Adrenal gland (tissue), 19 donors: ENCODE measurements at places on chromosomes 1 and 21. TPM values are rescaled to one million over a fixed set of nuclear protein-coding genes. Genes with fewer than 3 reads are reported as not detected.

CELA3A gene
- not detected for polyA plus RNA-seq

S100A1 gene
- polyA plus RNA-seq: 10.9 TPM

SAMD13 gene
- 5.9 TPM for polyA plus RNA-seq

SLC6A17 gene
- polyA plus RNA-seq: 1.4 TPM

PSMG1 gene
- 27.1 TPM for polyA plus RNA-seq

CFAP45 gene
- 0.40 TPM for polyA plus RNA-seq

RIMKLA gene
- polyA plus RNA-seq: 0.07 TPM

C4BPA gene
- 0.32 TPM for polyA plus RNA-seq

C8A gene
- polyA plus RNA-seq: 0.07 TPM

ARL8A gene
- 26.4 TPM for polyA plus RNA-seq

PROX1 gene
- polyA plus RNA-seq: 13.5 TPM

SLC26A9 gene
- polyA plus RNA-seq: not detected

VASH2 gene
- polyA plus RNA-seq: 0.16 TPM

DHDDS gene
- 77.2 TPM for polyA plus RNA-seq

ZNF593OS gene
- polyA plus RNA-seq: not detected

DNAJC28 gene
- polyA plus RNA-seq: 3.3 TPM

OLIG1 gene
- polyA plus RNA-seq: not detected

PRAMEF26 gene
- not detected for polyA plus RNA-seq

WARS2 gene
- polyA plus RNA-seq: 5.1 TPM

C1orf56 gene
- 10.3 TPM for polyA plus RNA-seq

S100A3 gene
- polyA plus RNA-seq: 1.9 TPM
